Iris pigment epithelial cell (primary cell): ENCODE measurements at places on chromosomes 4 and X.

DNA sequence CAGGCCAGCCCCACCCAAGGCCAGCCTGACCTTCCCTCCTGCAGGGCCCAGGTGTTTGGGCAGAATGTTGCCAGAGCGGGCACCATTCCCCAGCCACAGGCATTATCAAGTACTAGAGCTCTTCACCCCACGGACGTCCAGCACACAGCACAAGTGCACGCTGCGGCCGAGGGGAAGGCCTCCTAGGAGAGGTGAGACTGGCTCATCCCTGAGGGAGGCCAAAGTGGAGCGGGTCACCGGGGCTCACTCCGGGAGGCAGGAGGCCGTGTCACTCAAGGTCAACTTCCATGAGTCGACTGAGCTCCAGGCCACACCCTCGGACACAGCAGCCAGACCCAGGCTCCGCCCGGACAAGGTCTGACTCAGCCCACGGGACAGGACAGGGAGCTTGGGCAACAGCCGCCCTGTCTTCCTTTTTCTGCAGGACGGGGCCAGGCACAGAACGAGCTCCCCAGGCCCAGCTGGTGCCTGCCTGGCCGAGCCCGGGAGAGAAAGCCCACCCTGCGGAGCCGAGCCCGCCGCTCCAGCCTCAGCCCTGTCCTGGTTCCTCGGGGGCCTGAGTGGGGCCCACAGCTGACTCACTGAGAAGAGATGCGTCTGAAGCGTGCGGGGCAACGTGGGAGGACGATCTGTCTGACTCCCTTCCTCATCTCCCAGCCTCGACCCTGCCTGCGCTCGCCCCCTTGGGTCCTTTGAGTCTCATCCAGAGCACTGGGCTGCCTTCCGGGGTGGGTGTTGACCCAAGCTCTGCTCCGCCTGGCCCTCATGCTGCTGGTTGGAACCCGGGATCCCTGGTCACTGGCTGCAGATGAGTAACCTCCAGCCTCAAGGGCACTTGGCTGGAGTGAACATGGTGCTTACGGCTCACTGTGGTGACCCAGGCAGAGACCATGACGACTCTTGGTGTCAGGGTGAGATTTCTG lies 1.6 kb downstream of the SLC49A3 start:
- peak; percentile 94 for DNase-seq

DNA sequence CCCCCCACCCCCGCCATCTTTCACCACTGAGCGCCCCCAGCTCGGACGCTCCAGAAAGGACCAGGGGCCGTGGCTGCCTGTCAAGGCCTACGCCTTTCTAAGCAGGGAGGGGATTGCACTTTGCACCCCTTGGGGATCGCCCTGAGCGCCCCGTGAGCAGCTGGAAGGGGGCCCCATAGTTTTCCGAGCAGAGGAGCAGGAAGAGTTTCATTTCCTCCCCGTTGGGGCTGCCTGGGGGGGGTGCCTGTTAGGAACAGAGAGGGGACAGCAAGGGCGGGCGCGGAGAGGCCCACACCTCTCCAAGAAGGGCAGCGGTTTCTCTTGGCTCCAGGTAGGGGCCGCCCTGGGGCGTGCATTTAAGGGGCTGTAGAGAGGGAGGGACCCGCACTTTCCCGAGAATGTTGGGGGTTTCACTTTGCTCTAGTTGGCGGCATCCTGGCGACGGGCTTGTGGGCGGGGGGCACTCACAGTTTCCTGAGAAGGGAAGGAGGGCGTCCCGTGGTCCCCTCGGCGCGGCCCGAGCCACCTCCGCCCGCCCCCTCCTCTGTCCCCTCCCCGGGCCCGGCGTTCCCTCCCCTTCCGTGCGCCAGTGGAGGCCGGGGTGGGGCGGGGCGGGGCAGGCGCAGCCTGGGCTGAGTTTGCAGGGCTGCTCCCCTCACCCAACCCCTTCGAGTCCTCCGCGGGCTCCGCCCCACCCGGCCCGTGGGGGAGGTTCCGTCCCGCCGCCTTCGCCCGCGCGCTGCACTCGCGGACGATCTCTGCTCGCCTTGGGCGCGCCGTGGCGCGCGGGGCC lies 82.3 kb upstream of the CD99 start:
- peak; percentile 86 for DNase-seq

DNA sequence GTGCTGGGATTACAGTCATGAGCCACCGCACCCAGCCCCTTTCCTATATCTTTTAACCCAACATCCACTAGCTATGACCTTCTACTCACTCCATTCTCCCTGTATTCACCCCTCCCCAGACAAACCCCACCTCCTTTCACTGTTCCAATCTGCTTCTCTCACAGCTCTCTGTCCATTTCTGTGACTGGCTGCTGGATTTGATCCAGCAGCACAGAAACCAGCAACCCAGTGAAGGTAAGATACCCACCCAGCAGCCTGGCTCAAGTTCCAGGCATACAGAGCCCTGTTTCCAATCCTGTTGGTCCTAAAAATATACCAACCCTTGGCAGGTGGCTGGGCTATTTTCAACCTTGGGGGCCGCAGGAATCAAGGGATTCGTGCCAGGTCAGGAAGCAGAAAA lies 56.9 kb upstream of the SMIM10 start:
- peak; percentile 16 for DNase-seq

GRCh38 chrX:12955882-12956703 lies 18.8 kb upstream of the TMSB4X start:
- peak; percentile 86 for DNase-seq

DNA sequence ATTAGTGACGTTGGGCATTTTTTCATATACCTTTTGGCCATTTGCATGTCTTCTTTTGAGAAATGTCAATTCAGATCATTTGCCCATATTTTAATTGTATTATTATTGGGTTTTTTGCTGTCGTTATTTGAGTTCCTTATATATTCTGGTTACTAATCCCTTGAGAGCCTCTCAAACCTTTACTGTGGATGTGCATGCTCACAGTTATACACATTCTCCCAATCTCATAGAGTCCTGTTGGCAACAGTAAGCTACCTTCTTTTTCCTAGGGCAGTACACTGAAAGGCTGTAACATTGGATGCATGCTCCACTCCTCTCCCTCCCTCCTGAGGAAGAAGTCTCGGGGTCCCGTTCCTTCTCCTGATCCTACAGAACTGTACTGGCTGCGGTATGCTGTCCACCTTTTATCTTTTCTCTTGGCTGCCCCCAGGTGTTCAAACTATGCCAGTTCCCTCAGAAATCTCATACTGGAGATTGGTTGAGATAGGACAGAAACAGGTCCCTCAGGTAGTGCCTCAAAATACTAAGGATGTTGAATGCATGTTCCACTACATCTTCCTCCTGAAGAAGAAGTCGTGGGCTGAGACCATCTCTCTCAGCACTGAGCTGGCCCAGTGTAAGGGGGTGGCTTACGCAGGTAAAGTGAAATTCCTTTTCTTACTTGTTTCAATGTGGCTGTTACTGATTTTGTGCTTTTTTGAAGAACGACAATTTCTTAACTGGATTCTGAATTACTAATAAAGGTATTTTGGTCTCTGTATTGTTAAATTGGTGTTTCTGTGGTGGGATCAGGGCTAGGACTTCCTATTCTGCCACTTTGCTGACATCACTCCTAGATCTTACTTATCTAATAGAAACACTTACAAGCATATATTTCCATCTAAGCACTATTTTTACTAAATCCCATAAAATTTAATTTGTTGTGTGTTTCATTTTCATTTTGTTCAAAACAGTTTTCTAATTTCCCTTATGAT lies 145.4 kb upstream of the HUWE1 start:
- peak; percentile 20 for DNase-seq

- DNase-seq: peak; percentile 34
Observed at GRCh38 chr4:99029018-99029735, 33.7 kb downstream of the METAP1 start.

DNA sequence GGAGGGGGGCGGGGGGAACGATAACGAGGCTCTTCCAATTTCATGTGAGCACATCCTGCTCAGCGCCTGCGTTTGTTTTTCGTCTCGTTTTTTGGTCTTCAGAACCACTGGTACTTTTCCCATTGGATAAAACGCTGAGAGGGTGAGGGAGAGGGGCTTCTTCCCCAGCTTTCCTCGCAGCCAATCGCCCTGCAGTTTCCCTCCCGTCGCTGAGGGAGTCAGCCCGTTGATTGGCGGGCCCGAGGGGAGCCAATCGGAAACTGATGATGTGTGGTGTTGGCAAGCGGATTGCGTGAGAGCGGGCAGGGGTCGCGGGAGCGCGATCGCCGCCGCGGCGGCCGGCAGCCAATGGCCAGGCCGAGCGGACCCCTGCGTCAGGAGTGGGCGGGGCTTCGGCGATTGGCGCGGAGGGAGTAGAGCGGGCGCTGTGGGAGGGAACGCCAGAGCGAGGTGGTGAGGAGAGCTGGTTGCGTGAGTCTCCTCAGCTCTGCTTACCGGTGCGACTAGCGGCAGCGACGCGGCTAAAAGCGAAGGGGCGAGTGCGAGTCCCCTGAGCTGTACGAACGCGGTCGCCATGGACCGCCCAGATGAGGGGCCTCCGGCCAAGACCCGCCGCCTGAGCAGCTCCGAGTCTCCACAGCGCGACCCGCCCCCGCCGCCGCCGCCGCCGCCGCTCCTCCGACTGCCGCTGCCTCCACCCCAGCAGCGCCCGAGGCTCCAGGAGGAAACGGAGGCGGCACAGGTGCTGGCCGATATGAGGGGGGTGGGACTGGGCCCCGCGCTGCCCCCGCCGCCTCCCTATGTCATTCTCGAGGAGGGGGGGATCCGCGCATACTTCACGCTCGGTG lies at the start of gene TSPYL2:
TSPYL2 (plus strand) TSS at position 443 of the 848 bp plus-strand sequence; CDS start at position 575, 132 bp downstream.
- DNase-seq: peak; percentile 97

DNA sequence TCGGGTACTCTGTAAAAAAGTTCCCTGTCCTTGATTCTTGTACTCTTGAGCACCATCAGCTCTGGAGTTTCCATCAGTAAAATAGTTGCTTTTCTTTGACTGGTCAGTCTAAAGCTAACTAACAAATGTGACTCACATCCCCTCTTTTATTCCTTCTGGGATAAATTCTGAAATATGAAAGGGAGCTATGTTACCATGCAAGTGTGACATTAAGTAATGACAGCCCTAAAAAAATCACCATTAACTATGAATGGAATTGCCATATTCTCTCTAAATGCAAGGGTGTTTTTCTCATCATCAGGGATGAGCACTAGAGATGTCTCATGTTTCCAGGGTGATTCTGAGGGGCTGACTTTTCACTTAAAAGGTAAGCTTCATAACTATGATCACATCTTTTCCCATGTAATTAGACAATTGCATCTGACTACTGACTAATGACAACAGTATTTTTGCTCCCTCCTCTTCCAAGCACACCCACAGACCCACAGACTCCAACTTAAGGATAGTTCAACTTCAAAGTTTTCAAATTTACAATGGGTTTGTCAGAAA lies 26.9 kb upstream of the RASGEF1B start:
- DNase-seq: no peak

GRCh38 chr4:5096261-5096660 lies 45.0 kb downstream of the STK32B start:
- no peak for DNase-seq

- DNase-seq: peak; percentile 6
Observed at GRCh38 chr4:107570952-107571351, 149.1 kb downstream of the PAPSS1 start.

- DNase-seq: no peak
Observed at GRCh38 chr4:180949424-180950213, 1293.6 kb upstream of the TENM3 start.

- no peak for DNase-seq
Observed at GRCh38 chrX:68568136-68568535, 69.3 kb downstream of the YIPF6 start.

DNA sequence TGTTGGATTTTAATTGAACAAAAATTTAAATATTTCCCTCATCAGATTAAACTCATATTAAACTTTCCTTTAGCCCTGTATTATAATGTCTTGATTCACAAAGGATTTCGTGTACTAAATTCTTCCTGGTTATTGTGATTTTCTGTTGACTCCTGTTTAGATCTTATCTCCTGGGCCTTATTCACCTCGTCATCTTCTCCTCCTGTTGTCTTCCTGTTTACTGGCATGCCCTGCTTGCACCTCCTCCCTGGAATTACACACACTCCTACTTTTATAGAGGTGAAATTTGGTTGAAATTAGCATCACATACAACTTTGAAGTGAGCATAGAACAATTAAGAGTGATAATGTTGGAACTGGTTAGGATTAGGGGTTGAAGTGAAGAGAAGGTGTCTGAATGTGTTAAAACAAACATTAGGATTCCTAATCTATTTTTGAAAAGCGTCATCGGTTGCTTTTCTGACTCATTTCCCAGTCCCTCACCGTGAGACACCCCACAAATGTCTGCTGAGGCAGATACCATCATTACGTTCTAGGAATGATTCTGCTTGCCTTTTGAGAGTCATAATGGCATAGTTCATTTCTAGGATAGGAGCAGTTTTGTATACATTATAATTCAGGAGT lies 32.5 kb downstream of the TLL1 start:
- DNase-seq: peak; percentile 3

- peak; percentile 41 for DNase-seq
Observed at GRCh38 chr4:22474636-22475310, 41.1 kb downstream of the ADGRA3 start.

DNA sequence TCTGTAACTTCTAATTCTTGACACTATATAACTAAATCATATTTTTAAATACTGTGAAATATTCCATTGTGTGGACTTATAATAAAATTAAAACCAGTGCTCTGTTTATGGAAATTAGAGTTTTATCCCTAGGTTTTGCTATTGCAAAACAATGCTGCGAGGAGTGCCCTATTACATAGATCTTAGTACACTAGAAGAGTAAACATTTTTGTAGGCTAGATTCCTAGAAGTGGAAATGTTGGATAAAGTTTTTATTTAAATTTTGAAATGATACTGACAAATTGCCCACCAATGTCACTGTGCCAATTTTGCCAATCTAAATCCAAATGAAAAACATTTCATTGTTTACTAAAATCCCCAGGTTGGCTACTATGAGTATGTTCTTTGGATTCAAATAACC lies 99.7 kb downstream of the IL1RAPL2 start:
- no peak for DNase-seq

GRCh38 chr4:88043586-88044340 lies 36.3 kb downstream of the PKD2 start:
- no peak for DNase-seq

- DNase-seq: no peak
Observed at GRCh38 chrX:124328765-124329164, 3.7 kb upstream of the TEX13D start.

DNA sequence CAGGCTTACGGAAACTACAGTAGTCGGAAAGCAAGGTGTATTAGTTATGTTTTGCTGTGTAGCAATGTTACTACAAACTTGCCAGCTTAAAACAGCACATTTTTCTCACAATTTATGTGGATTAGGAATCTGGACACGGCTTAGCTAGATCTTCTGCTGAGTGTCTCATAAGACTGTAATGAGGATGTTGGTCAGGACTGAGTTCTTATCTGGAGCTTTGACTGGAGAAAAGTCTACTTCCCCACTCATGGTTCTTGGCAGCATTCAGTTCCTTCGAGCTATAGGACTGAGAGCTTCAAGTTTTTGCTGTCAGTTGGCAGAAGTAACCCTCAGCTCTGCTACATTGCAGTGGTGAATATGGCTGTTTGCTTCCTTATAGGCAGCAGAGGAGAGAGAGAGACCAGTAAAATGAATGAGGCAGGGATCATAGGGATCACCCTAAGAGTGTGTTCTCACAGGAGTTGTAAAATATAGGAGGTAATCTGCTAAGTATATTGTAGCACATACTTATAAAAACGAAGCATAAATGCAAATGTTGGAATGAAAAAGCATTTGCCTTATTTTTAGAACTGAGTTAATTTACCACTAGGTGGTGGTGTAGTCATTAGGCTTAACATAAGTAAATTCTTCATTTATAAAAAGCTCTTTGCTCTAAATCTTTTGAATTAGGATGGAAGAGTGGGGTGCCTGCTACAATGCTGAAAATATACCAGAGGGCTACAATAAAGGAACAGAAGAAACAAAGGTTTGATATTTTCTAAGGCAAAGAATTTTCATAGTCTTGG lies 38.6 kb downstream of the ALG13 start:
- peak; percentile 20 for DNase-seq

- DNase-seq: no peak
Observed at GRCh38 chr4:147347217-147347616, 133.7 kb upstream of the EDNRA start.

- DNase-seq: no peak
Observed at GRCh38 chrX:37786624-37787422, 7.0 kb downstream of the CYBB start.
